Thoracic aorta (tissue), 2 donors: ENCODE measurements at places on chromosomes 3 and 15.

DNA sequence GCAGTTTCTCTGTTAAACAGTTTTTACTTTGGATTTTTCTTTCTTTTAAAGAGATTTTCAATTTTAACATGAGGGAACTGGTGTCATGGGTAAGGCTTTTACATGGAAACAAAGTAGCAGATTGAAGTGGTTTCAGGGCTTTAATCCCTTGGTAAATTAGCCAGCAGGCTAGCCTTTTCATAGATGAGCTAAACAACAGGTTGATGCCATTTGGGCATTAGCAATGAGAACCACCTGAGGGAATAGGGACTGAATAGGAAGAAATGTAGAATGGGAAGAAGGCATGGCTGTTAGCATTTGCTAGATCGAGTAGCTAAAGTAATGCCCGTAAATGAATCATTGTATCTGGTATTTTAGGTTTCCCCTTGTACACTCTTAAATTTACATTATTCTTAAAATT lies 165.5 kb upstream of the MLF1 start:
- no peak for DNase-seq

DNA sequence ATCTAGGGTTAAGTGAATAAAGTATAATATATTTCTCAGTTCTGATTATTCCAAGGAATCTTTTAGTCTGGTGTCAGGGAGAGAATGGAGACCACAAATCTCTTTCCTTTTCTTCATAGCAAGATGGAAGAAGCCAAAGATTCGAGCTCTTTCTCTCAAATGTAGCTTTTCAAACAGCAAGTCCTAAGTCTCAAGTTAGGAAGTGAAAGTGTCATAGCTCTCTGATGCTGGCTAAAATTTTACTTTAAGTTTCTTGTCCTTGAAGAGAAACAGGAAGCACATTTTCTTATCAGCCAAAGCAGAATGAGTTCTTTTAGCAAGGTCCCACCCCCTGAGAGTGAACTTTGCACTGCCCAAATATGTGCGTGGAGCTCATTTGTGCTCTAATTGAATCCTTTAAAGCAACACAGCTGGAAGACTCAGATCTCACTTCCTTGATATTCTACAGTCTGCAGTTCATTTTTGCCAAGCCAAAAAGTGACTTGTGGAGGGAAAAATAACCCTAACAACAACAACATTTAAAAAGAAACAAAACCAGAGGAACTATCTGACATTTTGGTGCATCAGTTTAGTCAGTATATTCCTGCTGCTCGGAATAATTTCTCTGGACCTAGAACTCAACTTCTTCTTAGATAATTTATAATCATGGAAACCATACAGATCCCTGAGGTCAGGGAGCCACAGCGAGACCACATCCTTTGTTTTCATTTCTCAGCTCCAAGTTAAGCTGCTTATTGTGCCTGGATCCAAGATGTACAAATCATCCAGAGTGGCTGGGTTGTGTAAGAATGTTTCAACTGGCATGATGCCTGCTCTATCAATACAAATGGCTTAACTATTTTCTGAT lies 238.7 kb upstream of the P2RY1 start:
- peak; percentile 5 for DNase-seq

GRCh38 chr3:127170814-127171213 lies 22.1 kb upstream of the PRR23E start:
- DNase-seq: no peak

DNA sequence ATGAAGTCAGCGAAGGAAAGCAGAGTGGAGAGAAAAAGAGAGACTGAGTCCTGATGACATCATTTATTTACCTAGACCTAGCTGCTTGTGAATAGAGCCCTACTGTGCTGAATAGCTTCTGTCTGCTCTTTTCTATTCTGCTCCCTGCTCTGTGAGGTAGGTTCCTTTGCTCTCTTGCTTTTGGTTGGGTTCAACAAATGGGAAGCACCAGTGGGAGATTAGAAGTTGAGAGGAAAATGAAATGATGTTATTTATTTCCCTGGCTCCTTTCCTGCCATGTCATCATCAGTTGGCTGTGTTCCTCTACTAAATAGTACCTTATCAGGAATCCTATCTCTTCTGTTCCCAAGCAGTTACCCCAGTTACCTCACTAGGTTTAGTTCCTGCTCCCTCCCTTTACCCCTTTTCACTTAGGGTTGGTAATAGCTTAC lies 23.5 kb downstream of the DTWD1 start:
- DNase-seq: no peak

DNA sequence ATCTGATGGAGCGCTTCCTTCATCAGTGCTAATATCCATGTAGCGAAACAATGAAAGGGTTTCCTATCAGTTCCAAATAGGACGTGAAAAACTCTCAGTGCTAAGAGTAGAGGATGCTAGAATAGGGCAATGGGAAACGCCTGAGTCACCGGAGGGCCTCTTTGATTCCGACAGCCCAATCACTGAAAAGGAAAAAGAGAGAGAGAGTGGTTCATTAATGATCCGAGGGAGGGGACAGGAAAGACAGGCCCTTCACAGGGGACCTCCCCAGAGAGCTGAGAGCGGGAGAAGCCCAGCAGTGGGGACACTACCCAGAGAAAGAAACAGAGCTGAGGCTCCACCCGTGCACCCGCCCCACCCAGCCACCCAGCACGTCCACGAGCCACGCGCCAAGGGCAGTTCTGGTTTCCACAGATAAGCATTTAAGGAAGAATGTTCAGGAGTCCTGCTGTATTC lies 76.9 kb downstream of the RPN1 start:
- no peak for DNase-seq

DNA sequence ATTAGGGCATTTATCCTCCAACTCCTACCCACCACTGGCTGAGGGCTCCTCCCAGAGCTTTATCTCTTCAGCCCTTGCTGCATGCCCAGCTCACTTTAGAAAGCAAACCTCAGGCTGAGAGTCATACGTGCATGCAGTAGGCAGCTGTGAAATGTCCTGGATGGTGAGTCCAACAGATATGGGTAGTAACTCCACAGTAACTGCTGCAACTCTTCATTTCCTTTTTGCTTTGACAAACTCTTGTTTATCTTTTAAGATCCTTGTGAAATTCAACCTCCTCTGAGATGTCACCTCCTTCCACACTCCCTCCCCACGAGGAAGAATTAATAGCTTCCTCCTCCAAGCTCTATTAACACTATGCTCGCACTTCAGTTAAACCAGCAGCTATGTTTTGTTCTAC lies 35.9 kb upstream of the CTNNB1 start:
- DNase-seq: no peak

- no peak for DNase-seq
These were observed 73.3 kb upstream of the UBE2E2 start for GRCh38 chr3:23129817-23130216.

DNA sequence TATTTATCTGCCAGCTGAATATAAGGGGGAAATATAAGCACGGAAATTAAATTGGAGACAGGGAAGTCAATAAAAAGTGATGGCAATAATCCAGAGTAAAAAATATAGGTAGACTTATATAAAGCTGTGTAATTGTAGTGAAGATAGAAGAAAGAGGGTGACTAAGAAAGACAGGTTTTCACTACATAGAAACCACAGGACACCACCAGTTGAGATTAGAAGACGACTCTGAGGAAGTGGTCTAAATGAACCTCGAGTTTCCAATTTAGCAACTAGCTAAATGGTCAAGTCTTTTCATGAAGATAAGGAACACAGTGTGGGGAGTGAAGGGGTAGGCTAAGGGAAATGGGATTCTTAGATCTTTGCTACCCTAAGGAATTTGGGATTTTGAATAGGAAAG lies 188.8 kb upstream of the ARL6 start:
- DNase-seq: no peak

DNA sequence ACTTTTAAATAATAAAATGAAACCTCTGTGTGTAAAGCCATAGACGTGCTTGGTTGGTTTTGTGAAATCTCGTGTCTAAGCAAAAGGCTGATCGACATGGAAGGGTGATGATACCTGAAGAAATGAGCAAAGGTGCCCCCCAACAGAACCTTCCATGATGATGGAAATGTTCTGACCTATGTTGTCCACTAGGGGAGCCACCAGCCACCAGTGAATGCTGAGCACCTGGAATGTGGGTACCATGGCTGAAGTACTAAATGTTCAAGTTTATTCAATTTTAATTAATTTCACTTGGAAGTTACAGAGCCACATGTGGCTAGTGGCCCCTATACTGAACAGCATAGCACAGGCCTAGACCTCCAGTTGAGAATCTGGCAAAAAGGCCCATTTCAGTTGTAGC lies 158.8 kb downstream of the POLR2M start:
- DNase-seq: no peak

- no peak for DNase-seq
These were observed 43.8 kb downstream of the TKT start for GRCh38 chr3:53211706-53212702.

- no peak for DNase-seq
These were observed 130.8 kb upstream of the IL12A start for GRCh38 chr3:159857840-159858239.

- DNase-seq: no peak
These were observed 36.0 kb upstream of the ALDH1L1 start for GRCh38 chr3:126216416-126216815.

- DNase-seq: no peak
These were observed 4.9 kb upstream of the CHSY1 start for GRCh38 chr15:101256757-101257156.

DNA sequence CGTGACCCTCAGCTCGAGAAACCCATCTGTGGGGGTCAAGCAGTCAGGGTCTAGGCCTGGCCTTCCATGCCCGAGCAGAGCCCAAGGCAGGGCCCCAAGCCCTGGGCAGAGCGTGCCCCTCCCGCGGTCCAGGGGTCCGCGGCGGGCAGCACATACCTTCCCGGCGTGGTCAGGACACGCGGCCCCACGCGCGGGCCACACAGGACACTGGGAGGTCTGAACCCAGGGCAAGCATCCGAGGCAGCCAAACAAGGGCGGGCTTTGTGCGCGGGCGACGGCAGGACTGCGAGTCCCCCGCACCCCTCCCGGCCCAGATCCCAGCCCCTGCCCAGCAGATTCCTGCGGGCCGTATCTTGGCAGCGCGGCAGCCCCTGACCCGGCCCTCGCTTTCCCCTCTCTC lies 61.6 kb upstream of the ACAN start:
- DNase-seq: no peak

GRCh38 chr3:88131695-88132094 lies 18.1 kb upstream of the C3orf38 start:
- DNase-seq: no peak

GRCh38 chr3:13854492-13854891 lies 25.4 kb downstream of the WNT7A start:
- no peak for DNase-seq

DNA sequence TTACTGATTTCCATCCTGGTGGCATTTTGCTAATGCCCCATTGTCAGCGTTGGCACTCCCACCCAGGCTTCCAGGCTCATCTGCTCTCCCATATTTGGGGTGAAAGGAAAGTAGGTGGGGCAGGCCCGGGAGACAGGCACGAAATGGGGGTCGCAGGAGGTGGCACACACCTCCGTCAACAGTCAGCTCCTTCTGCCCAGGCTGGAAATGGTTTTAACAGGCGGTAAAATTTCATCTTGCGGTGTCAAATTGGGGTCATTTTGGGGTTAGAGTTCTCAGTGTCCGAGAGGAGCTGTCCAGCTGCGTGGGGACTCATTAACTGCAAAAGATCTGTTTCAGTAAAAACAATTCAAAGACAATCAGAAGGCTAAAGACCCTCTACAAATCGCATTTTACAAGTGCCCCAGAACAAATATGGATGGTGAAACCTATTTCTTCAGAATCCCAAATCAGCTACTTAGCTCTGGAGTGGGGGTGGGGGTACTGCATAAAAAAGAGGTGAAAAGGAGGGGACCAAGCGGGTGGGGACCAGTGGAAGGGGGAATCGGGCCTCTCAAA lies 4.2 kb upstream of the MEIS2 start:
- DNase-seq: no peak

DNA sequence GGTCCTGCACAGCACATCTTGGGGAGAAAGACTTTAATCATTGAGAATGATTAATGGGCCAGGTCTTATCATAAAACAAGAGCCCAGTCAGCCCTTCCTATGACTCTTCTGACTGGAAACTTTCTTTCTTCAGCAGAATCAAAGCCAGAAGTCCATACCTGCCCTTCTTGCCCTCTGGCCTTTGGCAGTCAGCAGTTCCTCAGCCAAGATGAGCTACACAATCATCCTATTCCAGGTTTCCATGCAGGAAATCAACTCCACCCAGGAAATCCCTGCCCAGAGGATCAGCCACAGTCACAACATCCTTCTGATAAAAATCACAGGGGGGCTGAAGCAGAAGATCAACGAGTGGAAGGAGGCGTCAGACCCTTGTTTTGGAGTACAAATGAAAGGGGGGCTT lies 26.9 kb downstream of the ZNF589 start:
- DNase-seq: no peak

DNA sequence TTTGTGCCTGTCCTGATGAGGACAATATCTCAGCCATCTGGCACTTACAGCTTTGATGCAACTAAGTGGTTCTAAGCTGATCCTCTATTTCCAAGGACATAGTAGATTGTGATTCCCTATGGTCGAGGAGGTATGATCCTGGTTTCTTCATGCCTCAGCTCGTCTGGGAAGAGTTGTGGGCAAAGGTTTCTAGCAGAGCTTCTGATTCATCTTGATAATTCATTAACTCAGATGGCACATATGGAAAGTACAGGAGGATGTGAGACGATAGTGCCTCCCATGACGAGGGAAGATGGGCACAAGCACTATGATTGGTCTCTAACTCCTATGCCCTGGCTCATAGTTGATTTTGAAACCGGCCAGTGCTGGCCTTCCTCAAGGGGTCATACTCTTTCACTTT lies 334.2 kb upstream of the SEMA6D start:
- DNase-seq: no peak

DNA sequence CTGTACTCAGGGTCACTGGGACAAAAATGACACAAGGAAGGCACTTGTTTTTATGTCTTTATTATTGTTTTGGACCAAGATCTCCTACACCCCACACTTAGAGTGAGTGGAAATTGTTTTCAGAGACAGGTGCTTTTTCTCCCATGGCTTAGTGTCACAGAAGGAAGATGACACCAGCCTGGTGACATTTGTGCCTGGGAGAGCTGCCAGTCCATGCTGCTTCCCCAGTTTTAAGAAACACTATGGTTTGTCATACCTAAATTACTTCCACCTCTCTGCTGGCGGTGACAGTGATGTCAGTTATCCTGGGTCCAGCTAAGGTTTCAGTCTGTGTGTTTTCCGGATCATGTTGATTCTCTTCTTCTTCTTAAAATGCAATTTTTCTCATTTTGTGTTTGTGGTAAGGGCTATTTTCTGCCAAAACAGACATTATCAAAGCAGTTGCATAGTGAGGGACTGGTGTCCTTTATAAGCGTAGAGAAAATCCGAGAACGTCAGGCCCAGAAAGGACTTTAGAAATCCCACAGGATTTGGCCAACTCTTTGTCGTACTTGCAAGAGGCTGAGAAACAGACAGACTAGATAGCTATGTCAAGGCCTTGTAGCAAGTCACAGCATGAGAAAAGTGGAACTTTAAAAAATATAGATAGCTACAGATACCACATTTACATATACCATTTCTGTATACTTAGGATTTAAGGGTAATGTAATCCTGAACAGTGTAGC lies 149.5 kb downstream of the TP63 start:
- no peak for DNase-seq

GRCh38 chr3:104291437-104291851 lies 1075.3 kb upstream of the ALCAM start:
- DNase-seq: no peak

GRCh38 chr3:104245261-104245660 lies 1121.4 kb upstream of the ALCAM start:
- DNase-seq: no peak

GRCh38 chr15:84861781-84862180 lies 22.7 kb upstream of the SLC28A1 start:
- DNase-seq: no peak

GRCh38 chr3:141367038-141367730 lies 1.1 kb upstream of the ZBTB38 start:
- DNase-seq: peak; percentile 32
